Sigmoid colon (tissue), 7 donors: ENCODE measurements at places on chromosomes 12 and 14. TPM values are rescaled to one million over a fixed set of nuclear protein-coding genes. Genes with fewer than 3 reads are reported as not detected.

GRCh38 chr12:121467638-121468498, 68.0 kb downstream of the RNF34 start:
- H3K36me3 ChIP-seq, result no peaks in the 10 kb centered on the region
- peak overlapping the region; percentile 32 for H3K4me3 ChIP-seq
- H3K27ac ChIP-seq, result peak overlapping the region; percentile 24
- peak; percentile 78 for DNase-seq

- no peak for DNase-seq
- H3K4me3 ChIP-seq, result peak overlapping the region; percentile 66
- peaks cover 13% of the 10 kb centered on the region for H3K36me3 ChIP-seq
- peaks cover 31% of the 10 kb centered on the region for H3K4me1 ChIP-seq
Measured at GRCh38 chr14:45133683-45134050, 614 bp downstream of the FKBP3 start.

The TMPRSS12 gene
- polyA plus RNA-seq, result not detected

DNA sequence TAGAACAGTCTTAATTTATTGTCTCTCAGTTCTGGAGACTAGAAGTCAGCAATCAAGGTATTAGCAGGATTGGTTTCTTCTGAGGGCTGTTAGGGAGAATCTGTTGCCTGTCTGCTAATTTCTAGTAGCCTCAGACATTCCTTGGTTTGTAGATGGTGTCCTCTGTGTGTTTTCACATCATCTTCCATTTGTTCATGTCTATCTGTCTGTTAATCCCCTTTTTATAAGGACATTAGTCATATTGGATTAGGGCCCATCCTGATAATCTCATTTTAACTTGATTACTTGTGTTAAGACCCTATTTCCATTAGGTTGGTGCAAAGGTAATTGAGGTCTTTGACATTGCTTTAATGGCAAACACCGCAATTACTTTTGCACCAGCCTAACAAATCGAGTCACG, 34.3 kb downstream of the TBC1D15 start:
- H3K27me3 ChIP-seq, result no peaks in the 10 kb centered on the region
- no peak for DNase-seq
- no peaks in the 10 kb centered on the region for H3K4me1 ChIP-seq
- no peak overlapping the region for H3K4me3 ChIP-seq
- H3K27ac ChIP-seq, result no peak overlapping the region
- H3K36me3 ChIP-seq, result peaks cover 30% of the 10 kb centered on the region

The SRRM4 gene
- polyA plus RNA-seq, result 0.07 TPM

GRCh38 chr12:2215709-2216560, 163.1 kb downstream of the CACNA1C start:
- no peaks in the 10 kb centered on the region for H3K27me3 ChIP-seq
- H3K4me1 ChIP-seq, result peaks cover 73% of the 10 kb centered on the region
- no peaks in the 10 kb centered on the region for H3K36me3 ChIP-seq
- no peak for DNase-seq

DNA sequence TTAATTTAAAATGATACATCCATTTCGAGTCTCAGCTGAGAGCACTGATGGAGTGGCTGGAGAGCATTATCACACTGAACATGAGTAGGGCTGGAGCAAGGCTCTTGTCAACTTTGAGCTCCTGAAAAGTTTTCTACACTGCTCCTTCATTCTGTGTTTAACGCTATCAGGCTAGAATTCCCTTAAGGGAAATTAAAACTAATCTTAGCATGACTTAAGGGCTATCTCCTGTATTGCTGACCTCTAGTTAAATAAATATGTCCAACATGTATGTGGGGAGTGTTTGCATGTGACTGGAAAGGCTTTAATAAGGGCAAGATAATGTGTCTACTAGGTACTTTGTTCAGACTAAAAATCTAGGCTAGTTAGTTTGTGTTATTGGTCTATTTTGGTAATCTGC, 116.7 kb upstream of the CAND1 start:
- no peaks in the 10 kb centered on the region for H3K27me3 ChIP-seq
- no peaks in the 10 kb centered on the region for H3K4me1 ChIP-seq
- H3K4me3 ChIP-seq, result no peak overlapping the region
- DNase-seq, result no peak
- H3K27ac ChIP-seq, result no peak overlapping the region

The MARCHF9 gene
- 14.9 TPM for polyA plus RNA-seq

- no peaks in the 10 kb centered on the region for H3K36me3 ChIP-seq
- H3K4me1 ChIP-seq, result no peaks in the 10 kb centered on the region
- no peak overlapping the region for H3K4me3 ChIP-seq
- H3K27me3 ChIP-seq, result no peaks in the 10 kb centered on the region
- no peak overlapping the region for H3K27ac ChIP-seq
Measured at GRCh38 chr12:106054049-106054448, 84.7 kb downstream of the NUAK1 start.

The DDN gene
- polyA plus RNA-seq, result not detected

The FAIM2 gene
- not detected for polyA plus RNA-seq

- no peak for DNase-seq
- no peak overlapping the region for H3K27ac ChIP-seq
- no peaks in the 10 kb centered on the region for H3K36me3 ChIP-seq
Measured at GRCh38 chr14:40955131-40955505, 651.6 kb upstream of the LRFN5 start.

- H3K27me3 ChIP-seq, result no peaks in the 10 kb centered on the region
- DNase-seq, result no peak
Measured at GRCh38 chr12:5643266-5643665, 211.4 kb downstream of the NTF3 start.

The VWF gene
- polyA plus RNA-seq, result 1.2 TPM

The ENO2 gene
- 1.8 TPM for polyA plus RNA-seq

DNA sequence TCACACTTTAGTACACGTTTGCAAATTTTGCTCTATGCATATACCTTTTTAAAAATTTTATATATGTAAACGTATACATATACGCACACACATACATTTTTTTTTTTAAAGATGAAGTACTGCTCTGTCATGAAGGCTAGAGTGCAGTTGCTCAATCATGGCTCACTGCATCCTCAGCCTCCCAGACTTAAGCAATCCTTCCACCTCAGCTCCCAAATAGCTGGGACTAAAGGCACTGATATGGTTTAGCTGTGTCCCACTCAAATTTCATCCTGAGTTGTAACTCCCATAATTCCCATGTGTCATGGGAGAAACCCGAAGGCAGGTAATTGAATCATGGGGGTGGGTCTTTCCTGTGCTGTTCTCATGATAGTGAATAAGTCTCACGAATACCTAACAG, 220.8 kb upstream of the CAND1 start:
- DNase-seq, result no peak
- H3K27me3 ChIP-seq, result no peaks in the 10 kb centered on the region
- peaks cover 22% of the 10 kb centered on the region for H3K4me1 ChIP-seq
- no peaks in the 10 kb centered on the region for H3K36me3 ChIP-seq

GRCh38 chr12:47415054-47415453, 290.8 kb downstream of the RPAP3 start:
- H3K27me3 ChIP-seq, result no peaks in the 10 kb centered on the region
- H3K4me1 ChIP-seq, result no peaks in the 10 kb centered on the region
- no peak for DNase-seq

- H3K36me3 ChIP-seq, result no peaks in the 10 kb centered on the region
- H3K27me3 ChIP-seq, result no peaks in the 10 kb centered on the region
- peak overlapping the region; percentile 93 for H3K4me3 ChIP-seq
- peak; percentile 84 for DNase-seq
- peak overlapping the region; percentile 99 for H3K27ac ChIP-seq
- peaks cover 20% of the 10 kb centered on the region for H3K4me1 ChIP-seq
Measured at GRCh38 chr12:31589904-31590641, 863 bp downstream of the DENND5B start.
